T-helper 2 cell treated with Interferon-gamma antibody and Interleukin-4, amounts not matched to agents 100 ng/mL and 5 ng/mL, for 36 hours (primary cell): ENCODE measurements at places on chromosomes 7 and 10. TPM values are rescaled to one million over a fixed set of nuclear protein-coding genes. Genes with fewer than 3 reads are reported as not detected.

The RELN gene
- not detected in 2 replicates for total RNA-seq

The THAP5 gene
- 32.8 and 33.1 TPM in 2 replicates for total RNA-seq

The STX1A gene
- total RNA-seq: 8.7 and 10.0 TPM in 2 replicates

The RBP3 gene
- not detected in 2 replicates for total RNA-seq

The ECHDC3 gene
- total RNA-seq: not detected in 2 replicates

The KCP gene
- total RNA-seq: 0.09 TPM in 2 replicates

The OTUD1 gene
- 9.5 and 10.5 TPM in 2 replicates for total RNA-seq

The SVOPL gene
- 1.0 and 1.2 TPM in 2 replicates for total RNA-seq

The GIMAP6 gene
- 115 and 119 TPM in 2 replicates for total RNA-seq

The AOAH gene
- 46.0 and 48.5 TPM in 2 replicates for total RNA-seq

The CALML5 gene
- total RNA-seq: not detected in 2 replicates

The THNSL1 gene
- total RNA-seq: 1.6 and 2.3 TPM in 2 replicates

The ZNF518A gene
- total RNA-seq: 23.3 and 26.1 TPM in 2 replicates

The PON1 gene
- not detected in 2 replicates for total RNA-seq

The AGR2 gene
- not detected in 2 replicates for total RNA-seq

The SLC18A2 gene
- total RNA-seq: 0.09 TPM in 1 of 2 replicates, not detected in the other

The STK17A gene
- 46.4 and 47.4 TPM in 2 replicates for total RNA-seq

The PDAP1 gene
- total RNA-seq: 107 TPM in 2 replicates

The ADRB1 gene
- total RNA-seq: not detected in 2 replicates

The OR2A42 gene
- total RNA-seq: 0.16 TPM in 1 of 2 replicates, not detected in the other

The GATA3 gene
- 161 and 163 TPM in 2 replicates for total RNA-seq

The CHAT gene
- 0.14 TPM in 1 of 2 replicates, not detected in the other for total RNA-seq

The ANXA8L1 gene
- 0.52 and 0.86 TPM in 2 replicates for total RNA-seq

The PRPS1L1 gene
- not detected in 2 replicates for total RNA-seq

The WNT8B gene
- total RNA-seq: 0.27 and 0.41 TPM in 2 replicates

The HMX2 gene
- total RNA-seq: not detected in 2 replicates

The LFNG gene
- total RNA-seq: 85.6 and 86.6 TPM in 2 replicates

The SLC29A4 gene
- total RNA-seq: 0.27 and 0.59 TPM in 2 replicates

The MOGAT3 gene
- total RNA-seq: not detected in 2 replicates

The GRID2IP gene
- 0.07 TPM in 1 of 2 replicates, not detected in the other for total RNA-seq

The GNAT3 gene
- total RNA-seq: not detected in 2 replicates

The AKR1C4 gene
- not detected in 2 replicates for total RNA-seq

The CALHM3 gene
- total RNA-seq: 0.14 TPM in 1 of 2 replicates, not detected in the other

The GRID1 gene
- not detected in 2 replicates for total RNA-seq

The ATP5F1C gene
- total RNA-seq: 301 and 317 TPM in 2 replicates

The GOLGA7B gene
- total RNA-seq: 5.3 and 5.6 TPM in 2 replicates

The FAM25A gene
- total RNA-seq: not detected in 2 replicates

The CRHR2 gene
- total RNA-seq: not detected in 2 replicates

The PRF1 gene
- total RNA-seq: 72.2 and 78.3 TPM in 2 replicates
